ENCODE measurements at places on chromosomes 1 and 21.

DNA sequence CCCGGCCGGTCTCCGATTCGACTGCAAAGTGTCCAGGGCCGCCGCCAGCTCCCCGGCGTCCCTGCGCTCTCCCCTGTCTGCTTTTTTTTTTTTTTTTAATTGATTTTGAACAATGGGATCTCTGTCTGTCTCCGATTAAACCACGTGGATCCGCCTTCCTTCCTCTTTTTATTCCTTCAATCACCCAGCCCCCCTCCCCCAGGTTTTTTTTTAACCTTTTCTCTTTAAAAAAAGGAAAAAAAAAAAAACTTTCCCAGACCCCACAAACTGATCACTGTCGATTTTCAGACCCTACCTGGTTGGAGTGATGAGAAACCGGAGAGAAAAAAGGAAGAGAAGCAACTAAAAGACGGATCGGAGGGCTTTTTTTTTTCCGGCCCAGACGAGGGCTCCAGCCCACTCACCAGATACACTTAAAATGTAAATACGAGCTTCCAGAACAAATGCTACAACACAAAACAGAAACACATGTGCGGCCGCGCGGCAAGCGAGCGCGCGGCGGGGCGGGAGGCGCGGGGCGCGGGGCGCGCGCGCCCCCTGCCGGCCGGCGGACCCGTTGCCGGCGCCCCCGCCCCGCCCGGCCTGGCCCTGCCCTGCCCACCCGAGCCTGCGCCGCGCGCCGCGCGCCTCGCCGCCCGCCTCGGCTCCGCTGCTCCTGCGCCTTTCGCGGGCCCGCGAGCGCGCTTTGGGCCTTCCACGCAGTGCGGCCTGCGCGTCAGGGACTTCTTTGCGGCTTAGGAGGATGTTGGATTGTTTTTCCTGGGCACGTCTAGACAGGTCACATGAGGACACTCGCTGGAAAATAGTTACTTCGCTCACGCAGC is at the start of gene RCC2:
TSS of gene RCC2 (minus strand) at position 428 of the 824 bp plus-strand sequence. CDS start 1,163 bp downstream, outside the sequence.
- peak; percentile 97 for DNase-seq

DNA sequence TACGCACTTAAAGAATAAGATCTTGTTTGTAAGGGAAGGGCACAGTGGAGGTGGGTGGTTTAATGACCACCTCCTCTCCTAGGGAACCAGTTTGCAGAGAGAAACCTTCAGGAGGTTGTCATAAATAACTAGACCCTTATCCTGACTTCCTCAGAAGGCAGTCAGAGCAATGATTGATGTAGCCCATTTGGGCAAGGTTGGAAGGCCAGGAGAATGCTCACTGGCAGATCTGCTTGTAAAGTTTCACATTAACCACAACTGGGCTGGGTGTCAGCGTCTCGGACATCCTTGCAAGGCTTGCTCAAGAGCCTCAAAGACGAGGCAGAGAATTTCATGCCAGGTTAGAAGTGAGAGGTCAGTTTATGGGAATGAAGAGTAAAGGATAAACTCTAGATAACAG is 87.6 kb upstream of the TRABD2B start:
- DNase-seq: no peak

GRCh38 chr1:75786901-75787493 is 941 bp downstream of the RABGGTB start:
- DNase-seq: no peak

DNA sequence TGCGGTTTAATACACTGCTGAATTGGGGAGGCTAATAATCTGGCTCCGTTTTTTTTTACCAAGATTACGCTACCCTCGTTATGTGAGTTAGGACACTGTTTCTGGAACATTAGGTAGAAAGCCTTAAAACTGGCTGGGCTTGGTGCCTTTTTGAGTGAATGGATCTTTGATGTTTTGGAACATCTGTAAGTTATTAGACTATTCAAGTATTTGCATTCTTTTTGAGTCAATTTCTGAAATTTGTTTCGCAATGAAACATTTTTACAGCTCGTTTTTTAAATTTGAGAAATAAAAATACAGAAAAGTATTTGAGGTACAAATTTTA is 106.9 kb downstream of the LTN1 start:
- no peak for DNase-seq

GRCh38 chr1:1618396-1619068 is 3.2 kb downstream of the MIB2 start:
- DNase-seq: no peak

GRCh38 chr1:61742620-61743430 is 545 bp downstream of the PATJ start:
- peak; percentile 79 for DNase-seq

- no peak for DNase-seq
Measured at GRCh38 chr1:45930258-45931150, 127.1 kb downstream of the MAST2 start.

DNA sequence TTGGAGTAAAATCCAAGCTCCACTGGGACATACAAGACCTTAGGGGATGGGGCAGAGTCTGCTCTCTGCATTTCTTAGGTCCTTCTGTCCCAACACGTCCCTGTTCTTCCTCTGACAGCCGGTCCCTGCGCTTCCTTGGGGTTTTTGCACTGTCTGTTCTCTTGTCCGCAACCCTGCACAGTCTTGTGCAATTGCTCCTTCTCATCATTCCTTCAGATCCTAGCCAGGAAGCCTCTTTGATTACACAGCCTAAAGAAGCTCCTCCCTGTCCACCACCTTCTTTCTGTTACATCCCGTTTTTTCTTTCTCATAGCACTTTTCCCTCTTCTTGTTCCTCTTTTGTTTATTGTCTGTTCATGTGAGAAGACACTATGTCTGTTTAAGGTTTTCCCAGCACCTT is 19.9 kb downstream of the ACOT11 start:
- no peak for DNase-seq

GRCh38 chr1:20868263-20868662 is 81.2 kb upstream of the HP1BP3 start:
- DNase-seq: no peak

DNA sequence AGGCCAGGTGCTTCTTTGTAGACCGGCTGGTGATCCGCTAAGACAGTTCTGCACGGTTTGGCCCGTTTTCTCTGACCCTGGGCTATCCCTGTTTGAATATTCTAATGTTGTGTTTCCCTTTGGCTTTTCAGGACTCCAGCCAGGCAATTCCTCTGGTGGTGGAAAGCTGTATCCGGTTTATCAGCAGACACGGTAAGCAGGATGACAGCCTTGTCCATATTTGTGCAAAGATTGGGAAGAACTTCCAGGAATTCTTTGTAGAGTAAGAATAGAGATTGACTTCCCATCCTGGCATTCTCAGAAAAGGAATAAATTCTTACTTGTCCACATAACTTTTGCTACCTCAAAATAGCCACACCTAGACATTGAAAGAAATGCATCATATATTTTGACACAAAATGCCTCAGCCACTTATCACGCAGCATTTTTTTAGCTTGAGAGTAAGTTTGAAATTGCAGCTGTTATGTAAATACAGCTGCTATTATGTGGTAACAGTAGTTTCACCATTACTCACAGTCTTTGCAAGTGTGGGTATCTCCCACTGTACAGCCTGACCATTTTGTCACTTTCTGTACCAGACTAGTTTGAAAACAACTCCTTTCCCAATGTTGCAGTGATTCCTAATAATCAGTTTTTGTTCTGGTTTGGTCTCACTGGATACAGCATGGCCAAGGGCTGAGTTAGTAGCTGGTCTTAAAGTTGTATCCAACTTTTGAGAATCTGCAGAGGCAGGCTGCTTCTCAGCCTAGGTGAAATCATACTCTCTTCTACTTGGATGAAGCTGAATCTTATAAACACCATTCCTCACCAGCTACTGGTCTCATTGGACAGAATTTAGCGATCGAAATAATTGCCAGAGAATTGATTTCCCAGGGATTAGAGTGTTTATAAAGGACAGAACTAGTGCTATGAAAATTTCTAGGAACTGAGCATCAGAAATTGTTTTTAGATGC is 40.0 kb upstream of the IKBKE start:
- DNase-seq: no peak

DNA sequence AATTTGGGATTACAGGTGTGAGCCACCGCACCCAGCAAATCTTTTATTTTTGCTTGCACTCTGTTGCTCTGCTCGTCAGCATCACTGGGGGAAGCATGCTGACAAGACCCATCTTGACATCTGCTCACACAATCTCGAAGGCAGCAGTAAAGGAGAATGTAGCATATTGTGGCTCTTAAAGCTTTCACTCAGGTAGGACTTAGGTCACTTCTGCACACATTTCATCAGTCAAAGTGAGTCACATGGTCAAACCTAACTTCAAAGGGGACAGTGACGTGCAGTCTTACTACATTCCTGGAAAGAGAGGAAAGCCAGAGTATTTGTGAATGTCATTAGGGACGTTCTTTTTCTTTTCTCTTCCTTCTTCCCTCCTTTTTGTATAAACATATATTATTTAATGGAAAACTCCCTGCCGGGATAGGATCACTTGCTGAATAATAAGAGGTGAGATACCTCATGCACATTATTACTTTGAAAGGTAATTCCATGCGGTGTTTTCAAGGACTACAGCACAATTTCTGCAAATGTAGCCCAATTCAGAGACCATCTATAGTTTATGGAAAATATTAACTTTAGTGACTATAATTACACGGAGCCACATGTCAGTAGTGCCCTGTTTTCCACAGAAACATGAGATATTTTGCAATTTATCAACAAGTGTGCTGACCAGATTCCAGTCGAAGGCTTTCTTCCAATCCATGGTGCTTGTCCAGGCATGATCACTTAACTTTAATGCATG is 19.3 kb upstream of the ACBD6 start:
- DNase-seq: no peak

DNA sequence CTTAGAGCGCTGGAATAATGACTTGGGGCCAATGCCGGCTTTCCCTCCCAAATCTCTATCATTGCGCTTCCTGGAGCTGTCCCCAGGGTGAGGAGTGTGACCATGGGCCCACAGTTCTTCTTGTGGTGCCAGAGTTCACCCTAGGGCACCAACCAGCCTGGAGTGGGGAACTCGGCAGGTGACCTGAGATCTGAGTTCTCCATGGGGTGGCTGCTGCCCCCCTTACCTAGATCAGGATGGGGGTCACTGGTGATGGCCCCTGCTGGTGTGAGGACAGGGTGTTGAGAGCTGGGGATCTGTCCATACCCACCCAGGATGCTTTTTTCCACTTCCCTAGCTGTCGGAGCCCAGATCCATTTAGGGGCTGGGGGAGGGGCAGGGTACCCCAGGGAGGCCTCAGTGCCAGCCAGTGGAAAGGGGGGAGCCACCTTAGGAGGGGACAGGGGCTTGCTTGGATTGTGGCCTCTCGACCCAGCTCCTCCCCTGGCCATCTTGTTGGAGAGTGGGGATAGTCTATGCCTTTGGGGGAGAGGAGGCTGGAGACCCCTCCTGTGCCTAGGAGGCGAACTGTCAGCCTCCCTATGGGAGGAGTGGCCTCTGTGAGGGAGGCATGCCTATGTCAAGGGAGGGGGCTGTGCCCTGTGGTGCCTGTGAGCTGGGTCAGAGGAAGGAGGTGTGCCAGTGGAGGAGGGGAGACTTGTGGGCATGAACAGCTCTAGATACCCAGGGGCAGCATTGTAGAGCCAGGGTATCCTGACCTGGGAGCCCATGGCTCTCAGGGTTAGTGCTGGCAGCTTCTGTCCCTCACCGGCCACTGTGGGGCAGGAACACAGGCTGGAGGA is 1.7 kb downstream of the FOXO6 start:
- DNase-seq: peak; percentile 50

DNA sequence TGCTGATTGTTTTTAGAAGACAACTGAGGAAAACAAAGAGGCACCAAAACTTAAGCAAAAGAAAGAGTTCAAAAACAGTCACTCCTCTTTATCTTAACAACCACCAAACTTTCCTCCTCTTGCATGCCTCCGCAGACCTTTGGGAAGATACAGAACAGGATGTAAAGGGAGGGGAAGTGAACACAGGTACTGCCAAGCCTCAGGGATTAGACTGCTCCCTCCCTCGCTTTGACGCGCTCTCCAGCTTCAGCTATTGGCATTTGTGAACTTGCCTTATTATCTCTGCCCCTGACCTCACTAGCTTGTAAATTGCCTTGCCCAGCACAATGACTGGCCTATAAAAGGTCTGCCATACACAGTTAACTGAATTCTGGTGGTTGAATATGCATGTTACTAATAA is 4.8 kb upstream of the SRP9 start:
- no peak for DNase-seq
